ENCODE measurements at places on chromosomes 2 and 18.

GRCh38 chr18:58829263-58829662 is 35.4 kb upstream of the ZNF532 start:
- no peak for DNase-seq

DNA sequence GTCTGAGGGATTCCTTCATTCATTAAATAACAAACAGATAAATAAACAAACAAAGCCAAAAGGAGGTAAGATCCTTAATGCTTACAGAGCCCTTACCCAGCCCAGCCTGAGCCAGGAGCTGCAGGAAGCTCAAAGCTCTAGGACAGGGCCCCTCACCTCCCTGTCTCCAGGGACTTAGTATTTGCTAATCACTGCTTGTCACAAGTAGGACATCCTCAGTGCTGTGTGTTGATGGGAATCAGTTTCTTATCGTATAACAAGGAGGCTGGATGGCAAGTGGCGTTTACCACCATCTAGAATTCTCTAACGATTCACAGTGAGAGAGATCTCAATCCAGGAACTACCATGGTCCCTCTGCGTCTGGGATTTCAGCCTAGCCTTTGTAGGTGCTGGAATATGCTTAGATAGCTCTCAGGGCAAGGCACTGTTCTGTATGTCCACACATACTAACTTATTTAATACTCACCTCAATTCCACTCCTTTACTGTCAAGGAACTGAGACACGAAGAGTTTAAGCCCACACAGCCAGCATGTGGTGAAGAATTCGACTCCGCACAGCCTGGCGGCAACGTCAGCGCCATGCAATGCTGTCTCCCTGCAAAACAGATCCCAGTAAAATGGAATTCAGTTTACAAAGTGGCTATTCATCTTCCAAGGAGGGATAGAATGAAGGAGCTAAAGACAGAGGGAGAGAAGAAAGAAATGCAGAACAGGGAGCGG is 164.8 kb downstream of the MYCN start:
- DNase-seq, result no peak

DNA sequence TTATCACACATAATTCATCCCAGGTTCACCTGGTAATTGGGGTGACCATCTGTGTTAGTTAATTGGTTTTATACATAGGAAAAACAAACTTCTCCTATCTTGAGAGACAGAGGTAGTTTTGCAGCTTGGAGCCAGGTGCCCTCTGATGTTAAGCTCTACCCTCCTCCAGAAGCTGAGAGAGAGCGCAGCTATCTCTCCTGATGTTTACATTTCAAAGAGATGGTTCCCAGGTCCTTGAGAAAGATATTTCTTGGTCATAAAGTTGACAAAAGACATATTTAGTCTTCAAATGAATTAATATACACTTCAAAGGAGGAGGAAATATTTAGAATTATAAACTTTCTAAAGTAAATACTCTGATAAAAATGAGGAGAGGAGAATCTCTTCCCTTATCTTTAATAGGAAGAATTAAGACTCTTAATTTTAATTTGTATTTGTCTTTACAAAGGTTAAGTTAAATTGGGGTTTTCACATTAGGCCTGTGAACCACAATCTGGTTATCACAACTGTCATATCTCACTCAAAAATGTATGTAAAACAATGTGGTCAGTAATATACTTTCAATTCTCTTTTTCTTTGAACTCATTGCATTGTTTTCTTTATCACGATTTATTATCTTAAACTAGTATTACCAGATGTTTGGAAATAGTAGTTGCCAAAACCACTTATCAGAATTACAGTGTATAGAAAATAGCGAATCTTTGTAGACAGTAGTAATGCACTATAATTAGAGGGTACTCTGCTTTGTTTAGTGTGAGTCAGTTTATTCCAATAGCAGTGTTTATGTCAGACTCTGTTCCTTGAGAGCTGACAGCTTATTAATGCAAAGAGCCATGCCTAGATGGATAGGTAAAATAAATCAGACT is 26.8 kb downstream of the SERPINB4 start:
- no peak for DNase-seq

- no peak for DNase-seq
Observed at GRCh38 chr2:103144837-103145236, 383.0 kb downstream of the TMEM182 start.

GRCh38 chr2:8306530-8307351 is 375.1 kb upstream of the ID2 start:
- no peak for DNase-seq

GRCh38 chr18:72623444-72623843 is 79.3 kb upstream of the CBLN2 start:
- DNase-seq, result no peak

- no peak for DNase-seq
Observed at GRCh38 chr18:13481331-13481730, 245.0 kb downstream of the FAM210A start.

GRCh38 chr2:126793885-126794613 is 104.6 kb upstream of the TEX51 start:
- DNase-seq, result no peak

DNA sequence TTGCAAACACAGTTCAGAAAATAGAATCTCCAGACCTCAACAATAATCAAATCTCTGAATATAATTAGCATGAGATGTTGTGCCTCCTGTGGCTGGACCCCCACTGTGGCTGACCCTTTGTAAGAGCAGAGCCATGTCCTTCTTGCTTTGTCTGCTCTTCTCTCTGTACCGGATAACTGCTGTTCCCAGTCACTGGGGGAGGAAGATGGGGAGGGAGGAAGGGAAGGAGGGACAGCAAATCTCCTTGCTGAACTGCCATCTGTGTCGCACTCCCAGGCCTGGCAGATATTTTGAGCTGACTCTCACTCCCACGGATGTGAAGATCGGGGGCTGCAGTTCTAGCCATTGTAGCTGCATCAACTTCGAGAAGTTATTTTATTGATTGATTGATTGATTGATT is 319.0 kb upstream of the CXCR4 start:
- DNase-seq, result no peak

GRCh38 chr2:119859528-119859927 is 99.8 kb downstream of the PTPN4 start:
- no peak for DNase-seq

DNA sequence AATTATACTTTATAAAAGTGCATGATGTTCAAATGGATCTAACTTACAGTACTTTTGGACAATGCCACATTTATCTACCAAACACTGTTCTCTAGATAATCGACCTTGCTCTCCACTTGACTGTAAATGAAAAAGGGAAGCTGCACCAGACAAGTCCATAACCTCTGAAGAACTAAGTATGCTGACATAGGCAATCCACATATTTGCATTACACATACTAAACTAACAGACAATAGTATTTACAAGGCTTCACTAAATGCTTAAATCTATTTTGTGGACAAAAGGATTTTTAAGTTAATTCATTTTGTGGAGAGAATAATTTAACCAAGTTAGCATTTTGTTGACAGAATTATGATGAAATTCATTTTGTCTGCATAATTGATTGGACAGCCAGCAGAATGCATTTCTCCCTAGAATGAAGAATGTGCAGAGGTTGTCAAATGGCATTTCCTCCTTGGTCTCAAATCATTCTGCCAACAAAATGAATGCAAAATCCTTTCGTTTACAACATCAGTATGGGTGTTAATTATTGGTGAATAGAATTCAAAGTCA is 520.9 kb downstream of the CPS1 start:
- DNase-seq, result no peak

DNA sequence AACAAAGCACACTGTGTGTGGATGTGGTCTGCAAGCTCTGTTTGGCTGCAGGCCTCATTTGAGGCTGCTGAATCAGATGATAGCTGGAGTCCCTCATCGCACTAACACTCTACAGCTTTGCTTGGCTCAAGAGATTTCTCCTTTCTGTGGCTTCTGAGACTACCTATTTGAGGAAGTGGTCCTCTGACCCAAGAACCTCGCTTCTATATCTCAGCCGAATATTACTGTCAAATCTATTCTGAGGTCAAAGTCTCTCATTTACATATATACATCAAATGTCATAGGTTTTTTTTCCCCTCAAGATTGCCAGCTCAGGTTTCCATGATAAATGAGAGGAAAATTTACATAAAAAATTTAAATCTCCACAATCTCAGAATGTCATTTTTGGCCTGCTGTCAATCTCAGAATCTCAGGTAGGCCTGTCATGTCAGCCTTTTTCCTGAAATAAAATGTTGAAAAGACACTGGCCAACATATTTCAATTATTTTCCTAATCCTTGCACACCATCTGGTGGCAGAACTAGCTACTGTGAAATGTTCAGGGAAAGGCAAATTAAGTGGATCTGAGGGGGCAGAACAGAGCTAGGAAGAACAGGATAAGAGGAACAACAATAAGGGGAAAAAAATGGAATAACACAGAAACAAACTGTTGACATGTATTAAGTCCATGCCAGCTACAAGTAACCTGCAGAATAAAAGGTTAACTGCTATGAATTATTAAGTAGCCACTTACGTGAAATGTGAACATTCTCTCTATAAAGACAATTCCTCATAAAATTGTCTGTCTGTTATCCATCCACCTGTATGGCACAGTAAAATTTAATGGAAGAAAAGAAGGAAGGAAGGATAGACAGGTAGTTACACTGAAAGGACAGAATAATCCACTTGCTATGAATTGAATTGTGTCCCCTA is 39.3 kb downstream of the AP1S3 start:
- peak; percentile 17 for DNase-seq

- DNase-seq, result no peak
Observed at GRCh38 chr2:138219961-138220360, 255.7 kb downstream of the HNMT start.

DNA sequence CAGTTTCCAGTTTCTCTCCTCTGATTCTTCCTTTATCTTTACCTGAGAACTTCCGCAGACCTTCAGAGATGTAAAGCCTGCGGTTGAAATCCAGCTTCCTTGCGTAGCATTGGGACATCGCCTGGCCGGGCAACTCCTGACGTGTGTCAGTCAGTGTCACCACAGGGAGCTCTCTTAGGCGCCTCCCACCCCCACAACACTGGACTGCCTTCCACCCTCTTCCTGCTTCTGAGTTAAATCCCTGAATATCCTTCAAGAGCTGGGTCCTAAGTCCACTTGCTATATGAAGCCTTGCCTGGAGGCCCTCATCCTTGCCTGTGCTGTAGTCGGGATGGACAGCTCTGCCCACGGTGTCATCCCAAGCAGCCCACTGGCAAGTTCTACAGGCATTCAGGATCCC is 179.4 kb downstream of the SEPTIN10 start:
- DNase-seq, result no peak

- DNase-seq, result no peak
Observed at GRCh38 chr2:208586516-208586915, 179.9 kb downstream of the PTH2R start.

DNA sequence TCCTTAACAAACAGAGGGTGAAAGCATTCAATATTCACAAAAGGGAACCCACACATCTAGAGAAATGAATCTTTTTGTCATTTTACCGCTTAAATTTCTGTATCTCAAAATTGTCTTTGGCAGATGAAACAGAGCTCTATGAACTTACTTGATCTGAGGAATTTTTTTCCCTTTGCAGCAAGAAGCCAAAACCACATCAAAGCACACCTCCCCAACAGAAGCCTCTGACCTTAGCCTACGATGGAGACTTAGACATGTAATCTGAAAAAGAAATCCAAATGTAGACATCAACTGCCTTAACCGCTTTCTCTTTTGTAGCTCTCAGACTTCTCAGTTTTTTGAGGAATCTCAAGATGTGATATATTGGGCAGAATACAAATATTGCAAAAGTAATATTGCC is 287.9 kb upstream of the HNMT start:
- DNase-seq, result no peak

DNA sequence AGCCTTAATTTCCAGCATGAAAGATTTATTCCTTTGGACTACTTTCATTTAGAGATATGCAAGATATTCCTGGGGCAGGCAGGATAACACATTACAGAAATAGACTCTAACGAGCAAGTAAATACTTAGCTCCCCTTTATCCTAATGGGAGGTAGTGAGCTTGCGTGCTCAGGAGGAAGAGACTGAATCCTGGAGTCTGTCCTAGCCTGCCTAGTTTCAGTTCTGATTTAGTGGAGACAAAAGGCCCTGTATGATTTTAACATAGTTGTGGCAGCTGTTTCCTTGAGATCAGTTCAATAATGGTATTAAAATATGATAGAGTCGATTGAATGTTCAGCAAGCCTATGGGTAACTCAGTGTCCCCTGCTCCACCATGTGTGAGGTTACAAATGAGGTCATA is 109.5 kb downstream of the FMNL2 start:
- no peak for DNase-seq

GRCh38 chr2:117820444-117820843 is 6.0 kb downstream of the DDX18 start:
- peak; percentile 13 for DNase-seq

DNA sequence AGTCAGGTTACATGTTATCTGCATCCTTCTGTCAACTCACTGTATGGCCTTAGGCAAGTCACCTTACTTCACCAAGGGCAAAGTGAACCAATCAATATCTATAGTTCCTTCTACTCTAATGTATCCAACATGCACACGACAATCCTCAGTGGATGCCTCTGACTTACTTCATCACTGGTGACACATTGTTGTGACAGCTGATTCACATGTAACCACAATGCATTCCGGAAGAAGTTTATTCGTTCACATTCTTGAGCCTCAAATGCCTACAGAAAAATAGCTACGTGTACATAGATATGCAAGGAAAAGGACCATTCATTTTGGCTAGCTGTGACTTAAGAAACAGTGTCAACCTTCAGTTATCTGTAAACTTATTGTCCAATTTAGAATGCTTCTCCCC is 26.3 kb upstream of the EPG5 start:
- no peak for DNase-seq

Measured in CD4-positive, alpha-beta T cell treated with Interleukin-4 for 4 hours (primary cell).